Activated CD4-positive, CD25-positive, alpha-beta regulatory T cell treated with anti-CD3 and anti-CD28 coated beads, Interleukin-2, amount 50 U/mL, for 24 hours (primary cell): ENCODE measurements at places on chromosomes 2 and 18.
A peak's percentile ranks its signal among the peaks of the same experiment; 100 is the strongest.

DNA sequence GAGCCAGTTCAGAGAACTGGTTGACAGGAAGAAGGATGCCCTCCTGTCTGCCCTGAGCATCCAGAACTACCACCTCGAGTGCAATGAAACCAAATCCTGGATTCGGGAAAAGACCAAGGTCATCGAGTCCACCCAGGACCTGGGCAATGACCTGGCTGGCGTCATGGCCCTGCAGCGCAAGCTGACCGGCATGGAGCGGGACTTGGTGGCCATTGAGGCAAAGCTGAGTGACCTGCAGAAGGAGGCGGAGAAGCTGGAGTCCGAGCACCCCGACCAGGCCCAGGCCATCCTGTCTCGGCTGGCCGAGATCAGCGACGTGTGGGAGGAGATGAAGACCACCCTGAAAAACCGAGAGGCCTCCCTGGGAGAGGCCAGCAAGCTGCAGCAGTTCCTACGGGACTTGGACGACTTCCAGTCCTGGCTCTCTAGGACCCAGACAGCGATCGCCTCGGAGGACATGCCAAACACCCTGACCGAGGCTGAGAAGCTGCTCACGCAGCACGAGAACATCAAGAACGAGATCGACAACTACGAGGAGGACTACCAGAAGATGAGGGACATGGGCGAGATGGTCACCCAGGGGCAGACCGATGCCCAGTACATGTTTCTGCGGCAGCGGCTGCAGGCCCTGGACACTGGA lies 92.5 kb upstream of the EML6 start:
- no peak for ATAC-seq

DNA sequence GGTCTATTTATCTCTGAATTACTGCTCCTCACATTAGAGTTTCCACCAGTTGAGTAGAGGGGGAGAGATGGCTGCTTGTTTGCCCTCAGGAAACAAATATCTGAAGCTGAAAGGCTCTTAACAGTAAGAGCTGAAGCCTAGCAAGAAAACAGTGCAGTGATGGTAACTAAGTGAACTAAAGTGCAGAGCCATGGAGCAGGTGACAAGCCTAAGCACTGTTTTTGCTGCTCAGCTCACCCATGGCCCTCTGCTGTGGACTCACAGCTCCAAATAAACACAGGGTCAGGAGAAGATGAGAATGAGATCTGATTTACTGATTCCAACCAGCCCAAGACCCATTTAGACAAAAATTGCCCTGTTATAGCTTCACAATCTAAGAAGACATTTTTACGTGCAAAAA lies 118.4 kb downstream of the ETAA1 start:
- no peak for ATAC-seq

DNA sequence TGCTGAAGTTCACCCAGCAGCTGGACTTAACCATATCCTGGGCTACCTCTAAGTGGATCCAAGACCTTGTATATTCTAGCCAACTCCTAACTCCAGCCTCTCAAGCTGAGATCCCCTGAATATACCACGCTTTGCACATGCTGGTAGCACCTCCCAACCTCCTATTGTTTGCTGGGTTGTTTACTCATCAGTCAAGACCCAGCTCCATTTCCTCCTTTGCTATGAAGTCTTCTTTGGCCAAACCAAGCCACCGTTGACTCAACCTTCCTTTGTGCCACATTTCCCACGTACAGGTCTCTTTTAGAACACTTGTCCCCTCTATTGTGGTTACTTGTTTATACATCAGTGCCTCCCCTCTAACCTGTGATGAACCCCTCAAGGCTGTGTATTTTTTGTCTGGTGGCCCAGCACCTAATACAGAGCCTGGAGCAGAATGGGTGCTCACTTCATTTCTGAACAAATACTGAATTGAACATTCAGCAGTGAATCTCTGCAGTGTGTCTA lies 267.8 kb upstream of the REV1 start:
- ATAC-seq: no peak

- peak; percentile 70 for ATAC-seq
Observed at GRCh38 chr2:213251618-213252017, 32.6 kb upstream of the SPAG16 start.

- ATAC-seq: no peak
Observed at GRCh38 chr2:48406116-48406515, 123.8 kb upstream of the STON1 start.

- no peak for ATAC-seq
Observed at GRCh38 chr2:28021898-28022297, 131.4 kb downstream of the BABAM2 start.

DNA sequence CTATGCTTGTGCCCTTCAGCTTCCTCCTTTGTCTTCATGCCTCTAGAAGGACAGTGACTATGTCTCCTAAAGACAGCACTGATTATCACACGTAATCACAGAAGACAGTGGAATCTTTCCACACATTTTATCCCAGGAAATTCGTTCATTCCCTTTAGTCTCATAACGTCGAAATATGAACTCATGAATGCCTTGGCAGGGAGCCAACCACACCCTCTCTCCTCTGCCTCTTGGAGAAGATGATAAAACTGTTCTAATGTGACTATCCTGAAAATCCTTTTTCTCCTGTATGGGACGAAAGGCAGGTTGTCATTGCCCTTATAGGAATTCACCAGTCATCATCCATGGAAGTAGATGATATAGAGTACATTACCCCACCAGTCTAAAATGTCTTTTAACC lies 726.6 kb upstream of the FANCL start:
- ATAC-seq: no peak

DNA sequence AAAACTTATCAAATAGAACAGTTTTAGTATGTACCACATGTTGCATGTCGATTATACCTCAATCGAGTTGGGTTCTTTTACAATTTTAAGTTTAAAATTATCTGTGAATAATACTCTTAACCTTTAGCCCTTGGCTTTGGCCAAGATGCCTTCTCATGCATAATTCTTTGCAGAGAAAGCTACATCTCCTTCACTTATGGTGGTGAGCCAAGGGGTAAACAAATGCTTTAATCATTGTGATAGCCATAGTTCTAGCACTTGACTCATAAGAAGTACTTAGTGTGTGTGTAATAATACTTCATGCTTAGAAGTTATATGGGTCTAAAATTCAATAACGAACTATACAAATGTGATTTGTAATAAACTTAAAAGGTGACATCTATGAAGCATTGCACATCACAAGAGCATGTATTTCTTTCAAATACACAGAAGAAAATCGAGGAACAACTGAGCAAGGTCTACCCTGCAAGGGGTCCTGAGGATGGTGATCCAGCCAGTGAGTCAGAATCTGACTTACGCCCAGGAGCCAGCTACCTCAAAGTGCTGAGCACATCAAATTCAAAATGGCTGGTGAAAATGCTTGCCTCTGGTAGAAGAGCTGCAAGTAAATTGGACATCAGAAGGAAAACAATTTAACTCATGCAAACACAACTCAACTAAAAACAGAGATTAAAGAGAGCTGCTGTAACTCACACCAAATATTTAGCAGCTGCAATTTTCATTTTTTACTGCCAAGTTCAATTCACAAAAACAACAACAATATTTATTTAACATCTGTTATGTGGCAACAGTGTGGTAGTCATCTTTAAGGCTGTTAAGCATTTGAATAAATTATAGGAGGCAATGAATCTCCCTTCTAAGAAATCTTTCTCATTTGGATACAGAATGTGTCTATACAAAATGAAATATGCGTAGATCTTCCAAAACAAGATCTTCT lies 23.8 kb upstream of the TTC39C start:
- no peak for ATAC-seq
